ENCODE measurements at places on chromosomes 11 and 22. TPM values are rescaled to one million over a fixed set of nuclear protein-coding genes. Genes with fewer than 3 reads are reported as not detected.

Gene EXPH5
- total RNA-seq: 7.9 TPM

DNA sequence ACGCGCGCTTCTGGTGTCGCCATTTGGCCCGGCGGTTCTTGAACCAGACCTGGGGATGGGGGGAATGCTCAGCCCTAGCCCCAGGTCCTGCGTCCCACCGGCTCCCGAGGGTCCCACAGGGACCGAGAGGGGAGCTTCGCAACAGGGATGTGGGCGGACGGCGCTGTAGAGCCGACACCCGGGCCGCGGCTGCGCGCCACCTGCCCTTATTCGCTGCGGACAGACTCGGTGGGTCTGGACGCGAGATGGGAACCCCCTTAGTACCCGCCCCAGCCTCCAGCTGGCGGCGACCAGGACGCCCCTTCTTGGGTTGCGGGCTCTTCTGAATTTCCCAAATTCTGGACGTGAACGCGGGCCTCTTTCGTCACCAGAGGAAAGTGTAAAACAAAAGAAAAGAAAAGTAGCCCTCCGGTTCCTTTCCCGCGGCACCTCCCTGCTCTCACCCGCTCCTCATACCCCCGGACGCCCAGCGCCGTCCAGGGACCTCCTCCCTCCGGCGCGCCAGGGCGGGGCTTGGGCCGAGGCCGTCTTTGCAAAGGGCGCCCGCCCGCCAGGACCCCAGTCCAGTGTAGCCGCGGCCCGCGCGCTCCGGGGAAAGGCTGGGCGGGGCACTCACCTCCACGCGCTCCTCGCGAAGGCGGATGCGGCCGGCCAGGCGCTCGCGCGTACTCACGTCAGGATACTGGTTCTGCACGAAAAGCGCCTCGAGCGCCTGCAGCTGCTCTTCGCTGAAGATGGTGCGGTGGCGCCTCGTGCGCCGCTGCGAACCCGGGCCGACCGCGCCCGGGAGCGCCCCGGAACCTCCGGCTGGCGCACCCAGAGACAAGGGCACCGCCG, 827 bp downstream of the GSC2 start:
- no peak for DNase-seq

GRCh38 chr11:46604796-46605195, 11.0 kb upstream of the AMBRA1 start:
- DNase-seq: no peak

- no peak for DNase-seq
These were observed 9.5 kb downstream of the TTC28 start for GRCh38 chr22:28670161-28670560.

GRCh38 chr11:10459029-10459970, 4.2 kb downstream of the AMPD3 start:
- no peak for DNase-seq

Gene ZDHHC24
- total RNA-seq: 13.5 TPM
